ENCODE measurements at places on chromosomes 5 and 9. TPM values are rescaled to one million over a fixed set of nuclear protein-coding genes. Genes with fewer than 3 reads are reported as not detected.

The TYRP1 gene
- 31.0 TPM for total RNA-seq

The ANKRD31 gene
- 0.06 TPM for total RNA-seq

DNA sequence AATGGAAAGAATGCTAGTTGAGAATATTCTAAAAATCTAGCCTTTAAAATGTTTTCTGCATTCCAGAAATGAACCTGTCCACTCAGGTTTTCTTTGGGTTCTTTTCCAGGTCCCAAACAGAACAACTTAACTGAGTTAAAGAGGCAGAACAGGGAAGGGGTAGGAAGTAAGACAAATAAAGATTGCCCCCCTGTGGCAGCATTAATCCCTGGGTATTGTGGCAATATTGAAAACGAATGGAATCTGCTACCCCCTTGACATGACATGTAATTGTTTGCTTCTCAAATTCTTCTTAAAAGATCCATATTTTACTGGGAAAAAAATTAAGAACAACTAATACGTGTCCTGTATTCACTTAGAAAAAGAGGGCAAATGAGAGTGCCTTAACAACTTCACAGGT is 9.3 kb upstream of the RBM22 start:
- DNase-seq = no peak

GRCh38 chr5:65539827-65540226 is 23.1 kb downstream of the CENPK start:
- no peak for DNase-seq

DNA sequence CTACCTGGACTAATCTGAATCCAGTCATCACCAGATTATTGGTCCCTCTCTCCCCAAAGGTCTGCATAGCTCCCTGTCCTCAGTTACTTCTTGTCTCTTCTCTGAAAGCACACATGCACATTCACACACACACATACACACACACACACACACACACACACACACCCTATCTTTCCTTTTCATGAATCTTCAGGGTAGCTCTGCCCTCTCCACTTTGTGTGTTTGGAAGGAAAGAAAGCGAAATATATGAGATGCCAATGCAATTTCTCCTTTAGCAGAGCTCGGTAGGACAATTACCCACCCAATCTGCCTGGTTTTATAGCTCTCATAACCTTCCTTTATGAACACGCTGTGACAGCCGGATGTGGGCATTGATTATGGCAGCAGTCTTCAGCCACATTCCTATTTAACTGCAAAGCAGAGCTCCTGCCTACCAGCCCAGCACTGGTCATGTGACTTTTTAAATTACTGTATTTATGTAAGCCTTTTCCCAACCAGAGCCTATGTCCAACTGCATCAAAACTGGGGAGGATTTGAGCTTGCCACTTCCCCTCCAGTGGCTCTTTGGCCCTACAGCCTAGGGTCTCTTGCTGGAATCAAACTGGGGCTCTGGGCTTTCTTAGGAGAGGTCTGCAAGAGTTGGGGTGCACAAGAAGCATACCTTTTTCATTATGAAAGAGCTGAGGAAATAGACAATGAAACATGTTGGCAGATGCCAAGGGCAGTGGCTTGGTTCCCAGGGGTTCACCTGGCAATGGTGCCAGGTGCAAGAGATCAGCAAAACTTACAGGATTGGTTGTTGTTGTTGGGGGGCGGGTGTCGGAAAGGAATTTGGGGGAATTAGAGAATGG is 20.8 kb upstream of the MATR3 start:
- no peak for DNase-seq

DNA sequence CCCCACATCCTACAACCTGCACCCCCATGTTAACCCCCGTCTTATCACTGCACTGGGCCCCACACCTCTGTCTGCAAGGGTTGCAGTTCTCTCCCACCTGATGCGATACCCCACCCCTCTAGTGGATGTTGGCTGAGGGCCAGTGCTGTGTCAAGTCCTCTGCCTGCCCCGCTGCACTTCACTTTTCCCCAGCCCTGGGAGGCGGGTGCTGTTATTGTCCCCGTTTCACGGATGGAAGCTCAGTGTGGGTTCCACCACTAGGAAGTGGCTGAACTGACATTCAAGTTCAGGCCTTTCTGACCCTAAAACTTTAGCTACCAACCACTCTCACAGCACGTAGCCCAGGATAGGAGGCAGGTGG is 3.5 kb downstream of the SNCB start:
- DNase-seq = no peak

The DIRAS2 gene
- total RNA-seq = not detected

The NUTM2G gene
- total RNA-seq = not detected

DNA sequence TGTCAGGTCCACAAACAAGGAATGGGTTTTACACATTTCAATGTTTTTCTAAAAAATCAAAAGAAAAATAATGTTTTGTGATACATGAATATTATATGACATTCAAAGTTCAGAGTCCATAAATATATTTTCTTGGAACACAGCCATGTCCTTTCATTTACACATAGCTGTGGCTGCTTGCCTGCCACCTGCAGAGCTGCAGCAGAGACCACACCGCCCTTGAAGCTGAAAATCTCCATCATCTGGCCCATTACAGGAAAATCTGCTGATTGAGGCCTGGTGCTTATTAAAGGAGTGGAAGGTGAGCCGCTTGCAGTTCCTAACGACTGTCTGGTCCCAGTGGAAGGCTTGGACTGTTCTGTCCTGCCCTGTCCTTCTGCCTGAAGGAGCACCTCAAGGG is 232.6 kb upstream of the ADAMTS16 start:
- no peak for DNase-seq

GRCh38 chr5:124689653-124690052 is 56.8 kb downstream of the ZNF608 start:
- DNase-seq = no peak

DNA sequence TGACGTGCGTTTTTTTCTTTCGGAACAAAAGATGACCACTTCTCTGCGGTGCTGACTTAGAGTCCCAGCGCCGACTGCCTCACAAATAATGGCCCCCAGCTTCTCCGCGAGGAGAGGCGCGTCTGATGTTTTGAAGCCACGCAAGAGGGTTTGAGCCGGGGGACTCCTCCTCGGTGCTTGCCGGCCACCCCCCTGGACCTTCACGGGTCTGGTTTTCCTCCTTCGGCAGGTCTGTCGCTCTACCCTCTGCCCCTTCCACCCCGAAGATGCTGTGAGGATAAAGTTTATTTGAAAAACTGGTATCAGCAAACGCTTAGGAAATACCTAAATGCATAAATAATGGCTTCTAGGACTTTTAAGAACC is 584 bp downstream of the USP20 start:
- no peak for DNase-seq

GRCh38 chr9:90121762-90122161 is 517.0 kb downstream of the GADD45G start:
- DNase-seq = no peak

DNA sequence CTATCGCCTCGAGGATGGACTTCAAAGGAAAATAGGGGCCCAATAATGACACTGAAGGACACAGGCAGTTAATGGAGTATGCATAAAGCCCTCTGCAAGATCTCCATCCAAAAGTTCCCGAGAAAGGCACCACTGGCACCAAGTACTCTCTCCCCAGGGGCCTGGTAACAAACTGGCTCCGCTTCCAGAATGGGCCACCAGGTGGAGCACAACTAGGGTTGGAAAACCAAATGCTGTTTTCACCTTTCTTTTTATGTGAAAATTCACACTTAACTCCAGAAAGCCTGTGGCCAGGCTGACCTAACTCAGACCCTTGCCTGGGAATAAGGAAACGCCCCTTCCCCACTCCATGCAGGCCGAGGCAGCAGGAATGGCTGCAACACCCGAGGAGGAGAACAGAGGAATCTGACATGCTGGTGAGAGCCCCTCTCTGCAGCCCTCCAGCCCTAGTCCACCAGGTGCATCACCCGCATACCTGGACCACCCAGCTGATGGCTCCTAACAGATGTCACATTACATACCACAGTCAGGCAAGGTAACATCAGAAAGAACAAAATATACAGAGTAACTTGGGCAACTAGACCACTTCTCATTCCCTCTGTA is 42.8 kb downstream of the CAMSAP1 start:
- peak; percentile 62 for DNase-seq

- no peak for DNase-seq
These were observed 66.2 kb downstream of the NDST1 start for GRCh38 chr5:150573867-150574817.

The GGTA1 gene
- total RNA-seq = 8.3 TPM

- DNase-seq = no peak
These were observed 976.6 kb upstream of the SEMA6A start for GRCh38 chr5:117551236-117551635.

DNA sequence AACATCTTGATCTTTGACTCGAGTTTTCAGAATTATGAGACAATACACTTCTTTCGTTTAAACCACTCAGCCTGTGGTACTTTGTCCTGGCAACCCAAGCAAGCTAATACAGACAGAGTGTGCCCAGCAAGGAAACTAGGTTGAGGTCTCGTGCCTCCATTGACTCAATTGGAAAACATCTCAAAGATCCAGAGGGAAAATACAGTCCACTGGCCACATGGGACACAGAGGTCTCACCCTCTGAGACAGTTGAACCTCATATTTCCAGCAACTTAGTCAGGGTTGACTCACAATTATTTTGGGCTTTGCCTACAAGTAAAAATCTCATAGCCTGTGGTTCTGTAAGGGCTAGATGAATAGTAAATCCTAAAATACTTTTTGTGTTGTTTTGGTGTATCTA is 631.5 kb downstream of the MTRR start:
- no peak for DNase-seq

DNA sequence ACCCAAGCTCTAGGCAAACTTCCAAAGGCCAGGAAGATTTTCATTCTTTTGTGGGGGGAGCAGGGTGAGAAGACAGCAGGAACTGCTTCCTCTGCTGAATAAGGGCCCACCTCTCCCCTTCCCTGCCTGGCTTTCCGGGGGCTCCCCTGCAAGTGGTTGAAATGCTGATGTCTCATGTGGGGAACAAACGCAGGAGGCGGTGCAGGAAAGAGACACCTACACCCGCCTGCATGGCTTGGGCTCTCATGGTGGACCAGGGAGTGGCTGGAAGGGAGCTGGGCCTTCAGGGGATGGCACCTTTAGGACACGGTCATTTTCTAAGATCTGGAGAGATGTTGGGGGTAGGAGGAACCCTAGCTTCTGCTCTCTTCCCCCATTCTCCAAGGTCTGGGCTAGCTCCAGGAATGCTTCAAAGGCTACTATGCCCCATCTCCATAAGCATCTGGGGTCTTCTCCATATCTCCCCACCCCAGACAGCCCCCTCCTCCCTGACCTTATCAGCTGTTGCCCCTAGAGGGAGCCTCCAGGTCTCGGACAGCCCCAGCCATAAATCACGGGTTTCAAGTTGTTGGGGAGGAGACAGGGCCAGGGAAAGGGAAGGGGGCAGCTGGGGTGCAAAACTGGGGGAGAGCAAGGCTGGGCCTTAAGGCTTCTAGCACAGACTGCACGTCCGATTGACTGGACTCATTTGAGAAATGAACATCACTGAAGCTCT is 76.6 kb downstream of the PSD2 start:
- no peak for DNase-seq

DNA sequence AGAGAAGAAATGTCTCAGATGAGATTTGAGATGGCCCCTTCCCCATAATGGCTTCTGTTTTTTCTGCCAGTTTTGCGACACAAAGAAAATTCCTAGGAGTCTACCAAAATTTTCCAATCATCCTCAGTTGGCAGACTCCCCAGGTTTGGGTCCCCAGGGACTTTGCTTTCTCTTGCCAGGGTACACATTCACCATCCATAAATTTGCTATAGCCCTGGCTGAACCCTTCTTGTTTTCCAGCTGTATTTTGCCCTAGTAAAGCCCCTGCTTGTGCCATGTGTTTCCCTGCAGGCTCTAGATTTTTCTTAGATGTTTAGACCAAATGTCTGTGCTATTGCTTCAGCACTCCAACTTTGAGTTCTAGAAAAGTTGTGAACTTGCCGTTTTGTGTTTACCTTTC is 283.2 kb downstream of the ANXA1 start:
- DNase-seq = no peak

- no peak for DNase-seq
These were observed 110.4 kb upstream of the EPB41L4A start for GRCh38 chr5:112529525-112529924.

GRCh38 chr9:23586906-23587305 is 239.1 kb downstream of the ELAVL2 start:
- no peak for DNase-seq

The MZB1 gene
- total RNA-seq = 1.2 TPM

DNA sequence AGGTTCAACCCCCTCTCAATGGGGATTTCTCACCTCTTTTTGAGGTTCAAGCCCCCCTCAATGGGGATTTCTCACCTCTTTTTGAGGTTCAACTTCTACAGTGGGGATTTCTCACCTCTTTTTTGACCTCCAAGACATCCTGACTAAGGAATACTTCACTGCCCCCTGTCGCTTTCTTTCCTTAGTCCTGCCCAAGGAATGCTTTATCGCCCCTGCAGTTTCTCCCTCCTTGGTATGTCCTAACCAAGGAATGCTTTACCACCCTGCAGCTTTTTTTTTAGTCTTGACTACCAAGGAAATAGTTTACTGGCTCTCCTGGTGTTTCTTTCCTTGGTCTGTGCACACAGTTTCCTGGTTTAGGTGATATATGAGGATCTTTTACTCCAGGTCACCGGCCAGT is 9.6 kb upstream of the IRGM start:
- DNase-seq = no peak

DNA sequence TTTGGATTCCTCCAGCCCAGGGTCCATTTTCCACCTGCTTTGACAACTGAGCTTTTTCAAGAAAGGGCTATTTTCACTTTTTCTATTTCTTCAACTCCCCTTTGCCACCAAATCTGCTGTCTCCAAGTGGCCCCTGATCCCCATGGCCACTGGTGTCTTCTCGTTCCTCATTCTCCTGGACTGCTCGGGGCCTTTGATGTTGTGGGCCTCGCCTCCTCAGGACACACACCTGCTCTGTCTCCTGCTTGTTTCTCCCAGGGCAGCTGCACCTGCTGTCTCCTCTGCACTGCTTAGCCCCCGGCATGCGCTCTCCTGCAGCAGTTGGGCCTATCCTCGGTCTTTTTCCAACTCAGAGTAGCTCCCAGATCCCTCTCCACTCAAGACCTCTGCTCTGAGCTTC is 16.3 kb upstream of the NANS start:
- no peak for DNase-seq

The SLCO6A1 gene
- not detected for total RNA-seq

- no peak for DNase-seq
These were observed 150.8 kb downstream of the TTLL11 start for GRCh38 chr9:121942313-121942712.

GRCh38 chr9:79974806-79975422 is 403.1 kb downstream of the TLE4 start:
- no peak for DNase-seq

GRCh38 chr5:36222620-36223019 is 19.1 kb downstream of the NADK2 start:
- DNase-seq = no peak

The SHC3 gene
- 2.7 TPM for total RNA-seq

DNA sequence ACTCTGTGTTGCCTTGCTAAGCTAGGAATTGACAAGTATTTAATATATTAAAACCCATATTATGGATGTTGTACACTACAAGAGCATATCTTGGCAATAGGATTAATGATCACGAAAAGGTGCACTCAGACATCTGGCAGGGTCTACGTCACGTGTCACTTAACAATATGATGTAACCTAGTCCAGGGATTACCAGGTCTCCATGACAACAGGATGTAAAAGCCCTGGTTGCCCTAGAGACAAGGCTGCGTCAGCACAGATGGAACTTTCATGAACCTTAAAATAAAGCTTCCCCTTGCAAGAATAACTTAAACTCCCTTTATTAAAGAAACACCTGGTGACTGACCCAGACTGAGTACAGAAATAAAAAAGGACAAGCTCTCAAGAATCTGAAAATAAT is 717.8 kb downstream of the CDH18 start:
- DNase-seq = no peak

The DAPK1 gene
- 19.9 TPM for total RNA-seq

The PTAR1 gene
- total RNA-seq = 31.1 TPM

The CCDC183 gene
- total RNA-seq = 1.1 TPM

The CCL27 gene
- total RNA-seq = not detected

The CYLC2 gene
- total RNA-seq = not detected

GRCh38 chr9:7780261-7780988 is 19.2 kb downstream of the DMAC1 start:
- no peak for DNase-seq

All from left cardiac atrium (tissue), 4 donors.